ENCODE measurements at places on chromosomes 11 and 22.

DNA sequence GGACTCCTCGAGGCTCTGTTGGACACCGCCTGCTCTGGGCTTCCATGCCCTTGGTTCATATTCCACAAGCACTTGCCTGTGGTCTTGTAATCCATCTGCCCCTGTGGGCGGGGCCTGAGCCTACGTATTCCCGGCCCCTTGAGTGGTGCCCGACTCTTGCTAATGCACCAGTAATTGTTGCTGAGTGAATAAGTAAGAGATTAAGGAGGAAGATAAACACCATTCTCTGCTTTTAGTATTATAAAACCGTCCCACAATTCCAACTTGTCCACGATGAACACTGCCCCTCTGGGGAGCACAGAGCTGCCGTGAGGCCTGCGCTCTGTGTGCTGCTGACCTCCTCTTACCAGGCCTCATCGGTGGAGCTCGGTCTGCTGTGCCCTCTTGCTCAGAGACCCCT lies 50.3 kb downstream of the MICAL2 start:
- DNase-seq = no peak

DNA sequence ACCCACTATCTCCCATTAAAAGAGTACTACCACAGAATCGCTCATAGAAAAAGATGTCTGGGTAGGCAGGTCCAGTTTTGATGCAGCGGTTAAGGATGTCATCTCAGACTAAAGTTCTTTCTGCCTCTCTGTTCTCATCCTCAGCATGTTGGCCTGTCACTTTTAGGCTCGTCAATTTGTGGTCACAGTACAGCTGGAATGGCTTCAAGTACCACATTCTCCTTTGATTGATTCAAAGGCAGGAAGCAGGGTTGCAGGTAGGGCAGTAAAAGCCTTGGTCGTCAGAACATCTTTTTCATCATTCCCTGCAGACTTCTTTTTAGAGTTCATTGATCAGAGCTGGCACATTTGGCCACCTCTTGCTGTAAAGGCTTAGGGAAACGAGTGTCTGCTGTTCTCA lies 28.7 kb downstream of the SDHD start:
- DNase-seq = no peak

- DNase-seq = peak; percentile 35
These were observed 388.3 kb downstream of the TENM4 start for GRCh38 chr11:79052544-79052943.

DNA sequence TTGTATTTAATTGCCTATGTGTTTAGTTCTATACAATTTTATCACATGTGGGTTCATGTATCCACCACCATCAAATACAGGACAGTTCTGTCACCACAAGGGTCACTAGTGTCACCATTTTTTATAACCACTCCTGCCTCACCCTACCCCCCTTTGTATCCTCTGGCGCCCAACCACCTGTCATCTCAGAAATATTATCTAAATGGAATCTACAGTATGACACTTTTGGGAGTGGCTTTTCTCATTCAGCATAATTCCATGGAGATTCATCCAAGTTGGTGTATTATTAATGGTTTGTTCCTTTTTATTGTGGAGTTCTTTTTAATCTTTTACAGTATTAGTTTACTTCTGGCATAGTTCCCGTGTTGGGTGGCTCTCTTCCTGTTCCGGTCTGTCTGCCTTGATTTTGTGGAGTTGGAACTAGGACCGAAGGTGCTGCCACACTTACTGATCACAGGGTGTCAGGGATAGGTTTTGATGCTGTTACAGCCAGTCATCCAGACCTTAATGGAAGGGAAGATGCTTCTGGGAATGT lies 58.5 kb downstream of the TNRC6B start:
- no peak for DNase-seq

DNA sequence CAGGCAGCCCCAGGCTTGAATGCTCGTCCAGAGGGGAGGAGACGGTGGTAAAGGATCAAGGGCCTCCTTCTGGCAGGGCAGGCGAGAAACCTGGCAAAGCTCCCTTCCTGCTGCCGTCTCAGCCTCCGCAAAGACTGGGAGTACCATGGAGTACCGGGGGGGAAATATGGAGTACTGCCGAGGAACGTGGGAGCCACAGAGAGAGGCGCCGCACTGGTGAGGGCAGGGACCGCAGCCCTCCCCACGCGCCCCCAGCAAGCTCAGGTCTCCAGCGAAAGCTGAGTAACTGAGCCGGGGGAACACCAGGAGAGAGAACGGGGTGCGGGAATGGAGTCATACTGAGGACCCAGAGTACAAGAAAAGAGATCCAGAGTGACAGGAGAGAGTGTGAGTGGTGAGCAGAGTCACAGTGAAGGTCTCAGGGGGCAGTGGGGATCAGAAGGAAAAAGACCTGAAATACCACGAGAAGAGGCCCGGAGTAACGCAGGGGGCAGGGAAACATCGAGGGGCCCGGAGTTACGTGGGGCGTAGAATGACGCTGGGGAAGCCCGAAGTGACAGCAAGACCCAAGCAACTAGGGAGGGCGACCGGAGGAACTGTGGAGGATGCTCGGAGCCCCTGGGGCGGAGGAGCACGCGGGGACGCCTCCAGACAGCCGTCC lies 740 bp downstream of the EML3 start:
- DNase-seq = peak; percentile 72

GRCh38 chr11:61899146-61899841 lies 7.9 kb upstream of the FADS3 start:
- DNase-seq = peak; percentile 74

GRCh38 chr11:118068206-118068944 lies 8.5 kb upstream of the TMPRSS4 start:
- no peak for DNase-seq

GRCh38 chr11:80330264-80330663 lies 889.4 kb upstream of the TENM4 start:
- peak; percentile 52 for DNase-seq

DNA sequence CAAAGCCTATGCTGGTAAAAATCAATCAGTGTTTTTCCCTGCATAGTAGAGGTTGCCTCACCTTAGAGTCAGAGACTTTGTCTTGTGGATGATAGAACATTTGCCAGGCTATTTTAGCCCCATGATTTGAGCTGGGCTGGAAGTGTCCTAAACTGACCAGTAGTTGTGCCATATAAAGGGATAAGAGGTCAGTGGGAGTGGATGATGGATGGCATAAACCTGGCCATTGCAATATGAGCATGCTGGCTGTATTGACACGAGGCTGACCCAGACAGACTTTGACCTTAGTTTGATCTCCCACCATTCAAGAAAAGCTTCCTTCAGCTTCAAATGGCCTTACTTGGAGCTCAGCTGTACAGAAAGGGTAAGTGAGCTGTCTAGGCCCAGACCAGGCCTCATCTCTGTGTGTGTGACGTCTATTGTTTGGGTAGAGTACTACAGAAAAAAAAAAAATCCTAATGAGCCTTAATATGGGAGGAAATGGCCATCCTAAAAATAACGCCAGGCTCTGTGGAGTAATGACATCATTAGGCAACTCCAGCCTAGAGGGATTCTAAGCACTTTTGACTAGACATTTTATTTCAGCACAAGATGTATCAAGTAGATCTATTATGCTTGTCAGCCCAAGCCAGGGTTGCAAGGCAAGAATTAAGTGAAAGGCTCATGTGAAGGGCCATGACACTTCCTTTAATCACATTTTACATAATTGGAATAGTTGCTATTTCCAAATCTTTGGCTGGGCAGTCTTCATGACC lies 51.3 kb upstream of the CADM1 start:
- DNase-seq = no peak

- DNase-seq = no peak
These were observed 84.1 kb downstream of the NTM start for GRCh38 chr11:131454490-131454889.

DNA sequence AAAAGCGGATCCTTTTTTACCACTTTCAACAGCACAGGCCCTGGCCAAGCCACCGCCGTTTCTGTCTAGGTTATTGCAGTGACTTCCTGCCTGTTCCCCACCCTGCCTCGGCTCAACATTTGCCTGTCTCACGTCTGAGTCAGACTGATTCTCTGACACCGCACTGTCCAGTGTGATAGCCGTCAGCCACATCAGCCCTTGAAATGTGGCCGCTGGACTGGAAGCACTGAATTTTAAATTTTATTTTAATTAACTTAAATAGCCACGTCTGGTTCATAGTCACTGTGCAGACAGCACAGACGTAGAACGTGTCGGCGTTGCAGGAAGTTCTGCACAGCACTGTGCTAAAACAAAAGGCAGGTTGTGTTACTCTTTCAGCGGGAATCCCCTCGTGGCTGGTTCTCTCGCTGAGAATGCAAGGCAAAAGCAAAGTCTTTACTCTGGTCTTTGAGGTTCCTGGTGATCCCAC lies 56.3 kb upstream of the ADSL start:
- DNase-seq = peak; percentile 7

DNA sequence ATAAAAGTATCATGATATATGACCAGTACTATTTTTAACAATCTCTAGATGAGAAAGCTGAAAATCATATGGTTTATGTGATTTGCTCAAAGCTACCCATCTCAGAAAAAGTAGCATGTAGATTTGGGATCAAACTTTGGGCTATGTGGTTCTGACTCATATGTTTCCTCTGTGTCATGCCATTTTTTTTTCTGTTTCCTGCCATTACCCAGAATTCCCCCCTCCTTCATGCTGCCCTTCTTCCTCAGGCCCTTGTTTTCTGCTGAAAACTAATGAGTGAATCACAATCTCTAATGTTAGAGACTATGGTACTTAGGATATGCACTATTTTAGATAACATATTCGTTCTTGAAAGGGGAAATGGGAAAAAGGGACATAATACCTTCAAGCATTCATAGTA lies 80.7 kb downstream of the JRKL start:
- DNase-seq = no peak

DNA sequence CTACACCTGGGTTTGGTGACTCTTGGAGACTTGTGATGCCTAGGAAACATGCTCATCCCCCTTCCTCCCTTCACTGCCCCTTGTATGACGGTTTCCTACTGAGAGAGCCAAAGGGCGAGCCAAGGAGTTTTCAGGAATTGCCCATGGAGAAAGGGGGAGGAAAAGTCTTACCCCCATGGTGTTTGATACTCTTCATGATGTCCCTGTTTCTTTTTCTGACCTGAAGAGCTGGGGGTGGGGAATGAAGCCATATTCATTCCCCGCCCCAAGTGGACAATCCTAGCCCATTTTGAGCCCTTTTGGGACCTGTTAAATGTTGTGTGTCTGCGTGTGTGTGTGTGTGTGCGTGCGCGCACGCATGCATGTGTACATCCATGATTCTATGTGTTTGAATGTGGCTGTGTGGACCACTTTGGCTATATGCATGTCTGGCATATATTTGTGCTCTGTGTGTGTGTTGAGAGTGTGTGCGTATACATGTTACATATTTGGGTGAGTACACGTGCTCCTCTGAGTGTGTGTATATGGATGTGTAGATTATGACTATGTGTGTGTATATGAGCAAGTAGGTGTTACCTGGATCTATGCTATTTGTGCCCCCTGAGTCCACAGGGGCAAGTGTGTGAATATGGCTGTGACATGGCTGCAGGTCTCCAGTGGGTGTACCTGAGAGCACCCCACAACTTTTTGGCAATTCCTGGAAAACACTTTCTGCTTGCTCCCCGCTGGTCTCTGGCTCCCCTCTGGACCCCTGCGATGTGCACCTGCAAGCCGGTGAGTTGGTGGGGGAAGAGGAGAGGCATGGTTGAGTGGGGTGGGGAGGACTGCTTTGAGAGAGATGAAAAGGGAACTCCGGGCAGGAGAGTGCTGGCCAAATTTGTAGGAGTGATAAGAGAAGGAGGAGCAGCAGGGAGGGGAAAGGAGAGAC lies 24.6 kb downstream of the OTOG start:
- no peak for DNase-seq

GRCh38 chr11:116997071-116997470 lies 101.2 kb downstream of the SIK3 start:
- DNase-seq = no peak

- DNase-seq = no peak
These were observed 13.6 kb upstream of the CHRNA10 start for GRCh38 chr11:3684819-3685172.

GRCh38 chr11:34161812-34162492 lies 56.5 kb downstream of the NAT10 start:
- no peak for DNase-seq

- DNase-seq = no peak
These were observed 59.9 kb upstream of the SHISAL1 start for GRCh38 chr22:44372611-44373010.

DNA sequence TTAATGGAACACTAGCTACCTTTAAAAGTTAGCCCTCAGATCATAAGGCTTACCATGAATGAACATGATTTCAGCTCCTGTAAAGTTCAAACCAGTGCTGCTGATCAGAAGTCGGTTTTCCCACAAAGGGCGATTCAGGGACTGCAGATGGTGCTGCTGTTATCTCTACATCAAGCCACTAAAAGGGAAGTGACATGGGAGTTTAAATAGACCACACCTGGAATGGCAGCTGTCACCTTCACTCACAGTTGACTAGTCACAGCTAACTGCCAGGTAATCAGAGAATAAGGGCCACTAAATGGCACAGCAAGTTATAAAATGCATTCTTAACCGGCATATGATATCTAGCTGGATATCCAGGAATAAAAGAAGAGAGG lies 581.1 kb upstream of the ARHGAP42 start:
- DNase-seq = no peak

DNA sequence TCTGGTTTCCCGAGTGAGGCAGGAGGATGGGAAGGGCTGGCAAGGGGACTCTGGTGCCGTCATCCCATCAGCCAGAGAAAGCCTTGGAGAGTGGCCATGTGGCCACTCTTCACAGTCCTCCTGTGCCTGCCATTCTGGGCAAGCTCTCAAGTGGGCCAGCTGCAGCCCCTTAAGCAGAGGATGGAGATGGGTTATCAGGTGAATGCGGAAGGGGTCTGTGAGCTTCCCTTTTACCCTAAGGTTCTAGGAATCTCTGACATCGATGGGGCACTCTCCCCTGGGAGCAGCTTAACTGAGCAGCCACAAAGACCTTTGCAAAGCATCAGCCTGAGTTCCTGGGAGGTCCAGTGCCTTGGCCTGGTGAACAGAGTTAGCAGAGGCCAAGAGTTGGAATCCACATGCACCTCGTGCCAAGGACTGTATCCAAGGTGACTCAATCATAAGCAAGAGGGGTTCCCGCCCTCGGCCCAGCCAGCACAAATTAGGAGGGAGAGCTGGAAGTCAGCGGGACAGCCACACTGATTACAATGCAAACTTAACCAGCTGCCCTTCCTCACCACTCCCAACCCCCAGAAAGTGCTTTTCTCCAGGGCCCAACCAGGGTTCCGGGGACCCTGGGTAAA lies 193.6 kb downstream of the BUD13 start:
- no peak for DNase-seq

DNA sequence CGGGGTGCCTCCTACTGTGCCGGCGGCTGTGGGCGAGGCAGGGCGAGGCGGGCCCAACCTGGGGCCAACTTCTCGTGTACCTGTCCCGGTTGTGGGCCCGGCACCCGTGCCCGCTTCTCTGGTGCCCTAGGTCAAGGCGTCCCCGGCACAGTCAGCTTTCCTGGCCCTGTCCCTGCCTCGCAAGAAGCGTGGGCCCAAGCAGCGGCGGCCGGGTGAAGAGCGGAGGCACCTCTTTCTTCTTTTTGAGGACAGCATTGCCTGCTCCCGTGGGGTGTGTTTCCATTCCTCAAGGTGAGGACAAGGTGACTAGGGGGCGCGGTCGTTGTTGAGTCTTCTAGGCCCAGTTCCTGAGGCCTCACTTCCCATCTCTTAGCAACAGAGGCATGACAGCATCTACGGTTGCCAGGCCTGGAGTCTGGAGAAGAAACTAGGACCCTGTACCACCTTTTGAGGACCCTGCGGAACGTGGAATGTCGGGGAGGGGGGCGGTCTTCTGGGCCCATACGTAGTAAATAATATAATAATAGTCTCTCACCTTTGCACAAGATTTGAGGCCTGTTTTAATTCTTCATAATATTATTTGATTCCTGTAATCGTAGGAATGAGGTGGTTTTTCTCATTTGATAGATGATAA lies 418 bp downstream of the ACO2 start:
- DNase-seq = no peak

All from astrocyte of the spinal cord (primary cell).